ENCODE measurements at places on chromosomes 13 and 19. TPM values are rescaled to one million over a fixed set of nuclear protein-coding genes. Genes with fewer than 3 reads are reported as not detected.

Gene FRY
- total RNA-seq: 4.3 TPM

Gene KANK3
- total RNA-seq: 0.09 TPM

Gene ZNF415
- 2.3 TPM for total RNA-seq

Gene TGFBR3L
- 0.99 TPM for total RNA-seq

Gene RYR1
- total RNA-seq: under 0.01 TPM

Gene SLC17A7
- total RNA-seq: 0.49 TPM

Gene ZNF728
- total RNA-seq: not detected

Gene KLHL1
- total RNA-seq: not detected

Gene TBC1D17
- total RNA-seq: 17.1 TPM

GRCh38 chr13:100098445-100099116 lies 9.7 kb downstream of the PCCA start:
- no peak for DNase-seq

DNA sequence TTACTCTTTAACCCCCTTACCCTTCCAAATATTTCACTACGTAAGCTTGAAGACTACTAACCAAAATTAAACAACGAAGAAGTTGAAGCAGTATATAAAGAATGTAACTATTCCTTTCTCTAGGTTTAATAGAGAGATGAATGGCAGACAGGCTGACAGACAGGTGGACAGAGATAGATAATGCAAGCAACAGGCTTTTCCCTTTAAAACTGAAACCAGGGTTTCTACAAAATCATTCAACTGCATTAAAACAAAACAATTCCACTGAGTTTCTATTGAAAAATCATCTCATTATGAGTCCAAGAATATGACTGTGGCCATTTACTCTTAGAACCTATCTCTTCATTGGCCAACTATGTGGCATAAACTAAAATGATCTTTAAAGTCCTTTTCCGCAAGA lies 15.2 kb downstream of the LNX2 start:
- no peak for DNase-seq

DNA sequence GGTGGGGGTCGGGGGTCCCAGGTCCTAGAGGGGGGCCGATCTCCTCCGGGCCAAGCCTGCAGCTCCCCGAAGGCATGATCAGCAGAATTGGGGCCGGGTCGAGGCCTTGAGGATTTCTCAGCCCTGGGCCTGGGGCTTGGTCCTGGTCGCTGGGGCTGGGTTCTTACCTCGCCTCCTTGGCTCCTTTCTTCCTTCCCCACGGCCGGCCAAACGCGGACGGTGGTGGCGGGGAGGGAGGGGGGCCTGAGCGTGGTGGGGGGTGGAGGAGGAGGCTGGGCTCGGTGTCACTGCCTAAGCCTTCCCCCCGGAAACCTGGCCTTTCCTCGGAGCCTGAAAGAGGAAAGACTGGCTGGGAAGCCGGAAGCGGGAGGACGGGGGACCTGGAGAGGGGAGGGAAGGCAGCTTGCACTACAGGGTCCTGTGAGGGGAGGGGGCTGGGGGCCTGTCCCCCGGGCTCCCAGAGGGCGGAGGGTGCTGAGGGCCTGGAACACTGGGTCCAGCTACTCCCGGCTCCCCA lies at the start of gene ZNF579:
Gene ZNF579, minus strand, starts transcription at position 221 of the 517 bp plus-strand sequence. CDS start 1,209 bp downstream, outside the sequence.
- DNase-seq: peak; percentile 93

DNA sequence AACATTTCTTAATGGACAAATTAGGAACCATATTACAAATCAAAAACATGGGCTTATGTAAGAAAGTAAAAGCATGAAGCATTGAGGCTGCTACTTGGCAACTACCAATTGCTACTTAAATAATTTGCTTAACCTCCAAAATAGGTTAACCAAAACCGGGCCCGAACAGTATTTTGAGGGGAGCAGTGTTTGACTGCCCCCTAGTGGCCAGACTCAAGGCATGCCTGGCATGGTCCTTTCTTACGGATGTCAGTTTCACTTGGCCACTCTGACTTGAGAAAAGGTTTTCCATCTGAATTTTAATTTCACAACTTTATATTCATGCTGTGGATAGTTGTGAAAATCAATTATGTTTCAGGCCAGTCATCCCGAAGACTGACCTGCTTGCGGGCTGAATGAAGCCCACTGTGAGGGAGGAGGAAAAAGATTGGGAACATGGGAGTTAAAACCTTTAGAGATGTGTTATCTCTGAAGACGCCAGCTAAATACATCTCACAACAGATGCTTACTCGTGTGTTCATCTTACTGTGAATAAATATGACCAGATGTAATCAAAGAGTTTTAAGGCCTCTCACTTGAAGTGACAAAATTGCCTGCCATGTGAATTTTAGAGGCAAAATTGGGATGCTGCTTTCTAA lies 2.9 kb downstream of the RXFP2 start:
- peak; percentile 88 for DNase-seq

DNA sequence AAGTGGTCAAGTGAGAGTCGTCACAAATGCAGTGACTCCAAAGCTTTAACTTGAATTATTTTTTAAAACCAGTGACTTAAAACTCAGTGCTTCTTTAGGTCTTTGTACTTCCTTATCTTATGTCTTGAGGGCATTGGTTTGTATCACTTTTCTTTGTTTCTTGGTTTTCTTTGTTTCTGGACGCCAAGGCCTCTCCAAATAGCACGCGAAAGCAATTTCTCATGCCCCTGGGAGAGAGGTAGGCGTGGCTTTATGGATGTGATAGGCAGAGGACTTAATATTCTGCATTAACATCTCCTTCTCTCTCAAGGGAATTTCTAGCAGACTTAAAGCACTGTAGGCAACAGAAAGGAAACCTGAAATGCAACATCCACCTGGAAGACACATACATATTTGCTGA lies 20.6 kb downstream of the UBE2L5 start:
- no peak for DNase-seq

DNA sequence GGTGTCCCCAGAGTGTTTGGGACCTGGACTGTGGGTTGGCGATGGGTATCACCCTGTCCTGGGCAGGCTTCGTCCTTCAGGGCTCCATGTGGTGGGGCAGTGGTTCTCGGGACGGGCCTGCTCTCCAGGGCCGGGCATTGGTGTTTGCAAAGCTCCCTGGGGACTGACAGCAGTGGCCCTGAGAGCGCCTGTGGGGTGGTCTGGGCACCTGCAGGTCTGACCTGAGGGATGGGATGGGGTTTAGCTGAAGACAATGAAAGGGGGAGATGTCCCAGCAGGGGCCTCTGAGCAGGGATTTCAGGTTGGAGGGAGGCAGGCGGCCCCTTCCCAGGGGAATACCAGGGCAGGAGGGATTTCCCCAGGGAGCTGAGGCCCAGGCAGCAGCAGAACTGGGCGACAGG lies 68.3 kb upstream of the MCF2L start:
- DNase-seq: no peak

- no peak for DNase-seq
These were observed 19.4 kb downstream of the MLLT1 start for GRCh38 chr19:6260376-6260775.

GRCh38 chr13:66508153-66508909 lies 721.8 kb downstream of the PCDH9 start:
- DNase-seq: peak; percentile 69

DNA sequence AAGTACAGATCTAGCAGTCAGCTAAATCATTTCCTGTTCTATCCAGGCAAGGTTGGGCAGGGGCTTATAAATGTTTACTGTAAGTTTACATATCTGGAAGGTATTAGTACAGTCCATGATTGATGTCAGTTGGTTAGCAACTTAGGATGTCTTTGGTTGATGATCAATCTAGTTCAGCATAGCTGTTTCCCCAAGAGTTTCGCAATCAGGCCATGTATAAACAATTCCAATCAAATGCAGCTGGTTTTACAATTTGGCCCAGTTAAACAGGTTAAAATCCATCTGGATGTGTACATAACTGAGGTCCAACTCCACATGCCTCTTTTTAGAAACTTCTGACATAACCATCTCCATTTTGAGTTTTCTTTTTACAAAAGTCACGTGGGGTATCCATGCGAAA lies 6.9 kb downstream of the ZNF221 start:
- peak; percentile 57 for DNase-seq

DNA sequence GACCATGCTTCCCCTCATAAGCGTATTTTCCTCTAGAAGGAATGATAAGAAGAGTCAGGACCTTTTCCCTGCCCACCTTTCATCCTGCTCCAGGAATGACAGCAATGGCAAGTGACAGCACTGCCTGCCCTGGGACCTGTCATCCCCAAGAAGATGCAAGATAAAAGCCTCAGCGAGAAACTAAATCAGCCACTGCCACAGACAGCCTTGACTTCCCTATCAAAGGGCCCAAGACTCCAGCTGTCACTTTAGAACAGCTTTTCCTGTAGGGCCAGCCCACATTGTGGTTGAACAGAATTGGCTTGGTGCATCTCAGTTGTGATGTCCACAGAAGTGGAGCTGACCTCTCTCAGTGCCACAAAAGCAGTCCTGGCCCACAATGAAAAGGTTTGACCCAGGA lies 1.1 kb downstream of the RAB8A start:
- DNase-seq: no peak

- DNase-seq: no peak
These were observed 443.4 kb downstream of the TBC1D4 start for GRCh38 chr13:75038393-75039113.

DNA sequence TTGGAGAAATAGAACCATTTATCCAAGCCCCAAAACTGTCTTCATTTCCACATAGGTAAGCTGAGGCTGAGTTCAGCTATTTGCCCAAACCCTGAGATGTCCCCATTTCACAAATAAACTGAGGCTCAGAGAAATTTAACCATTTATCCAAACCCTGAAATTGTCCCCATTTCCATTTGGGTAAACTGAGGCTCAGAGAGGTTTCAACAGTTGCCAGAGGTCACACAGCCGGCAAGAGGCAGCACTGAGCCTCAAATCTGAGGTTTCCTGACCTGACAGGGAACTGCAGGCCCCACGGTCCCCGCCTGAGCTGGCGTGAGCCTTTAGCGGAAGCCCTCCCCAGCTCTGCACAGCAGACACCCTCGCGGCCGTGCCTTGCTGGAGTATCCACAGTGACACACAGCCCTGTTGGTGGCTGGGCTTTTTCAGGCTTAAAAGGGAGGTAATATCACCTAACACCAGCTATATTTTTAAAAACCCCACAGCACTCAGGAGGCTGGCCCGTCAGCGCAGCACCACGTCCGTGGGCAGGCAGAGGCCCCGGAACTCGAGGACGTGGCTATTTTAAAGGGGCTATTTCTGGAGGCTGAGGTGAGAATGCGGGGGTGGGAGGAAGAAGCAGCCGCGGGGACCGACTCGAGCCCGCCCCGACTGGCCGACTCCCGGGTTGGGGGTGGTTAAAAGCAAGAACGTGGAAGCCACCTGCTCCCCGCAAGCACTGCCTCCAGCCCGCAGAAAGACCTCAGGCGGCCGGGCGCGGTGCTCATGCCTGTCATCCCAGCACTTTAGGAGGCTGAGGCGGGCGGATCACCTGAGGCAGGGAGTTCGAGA lies 18.5 kb downstream of the PTPRS start:
- DNase-seq: no peak

- peak; percentile 43 for DNase-seq
These were observed 5.3 kb downstream of the MLNR start for GRCh38 chr13:49225223-49226042.

DNA sequence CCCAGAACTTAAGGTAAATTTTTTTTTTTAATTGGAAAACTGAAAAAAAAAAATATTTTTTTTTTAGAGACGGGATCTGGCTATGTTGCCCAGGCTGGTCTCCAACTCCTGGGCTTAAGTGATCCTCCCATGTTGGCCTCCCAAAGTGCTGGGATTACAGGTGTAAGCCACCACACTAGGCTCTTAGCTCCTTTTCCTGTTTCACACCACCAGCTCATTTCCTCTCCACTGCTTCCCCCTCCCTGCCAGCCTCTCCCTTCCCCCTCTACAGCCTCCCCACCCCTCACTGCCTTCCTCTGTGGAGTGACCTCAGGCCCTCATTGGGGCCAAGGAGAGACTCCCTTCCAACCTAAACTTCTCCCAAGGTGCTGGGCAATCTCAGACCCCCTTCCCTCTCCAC lies 4.2 kb upstream of the GIPR start:
- no peak for DNase-seq

- DNase-seq: peak; percentile 85
These were observed 41.9 kb downstream of the ADPRHL1 start for GRCh38 chr13:113411216-113412023.

- no peak for DNase-seq
These were observed 8.0 kb downstream of the ARHGEF1 start for GRCh38 chr19:41890936-41891335.

- no peak for DNase-seq
These were observed 15.8 kb upstream of the SHISA2 start for GRCh38 chr13:26067601-26068000.

DNA sequence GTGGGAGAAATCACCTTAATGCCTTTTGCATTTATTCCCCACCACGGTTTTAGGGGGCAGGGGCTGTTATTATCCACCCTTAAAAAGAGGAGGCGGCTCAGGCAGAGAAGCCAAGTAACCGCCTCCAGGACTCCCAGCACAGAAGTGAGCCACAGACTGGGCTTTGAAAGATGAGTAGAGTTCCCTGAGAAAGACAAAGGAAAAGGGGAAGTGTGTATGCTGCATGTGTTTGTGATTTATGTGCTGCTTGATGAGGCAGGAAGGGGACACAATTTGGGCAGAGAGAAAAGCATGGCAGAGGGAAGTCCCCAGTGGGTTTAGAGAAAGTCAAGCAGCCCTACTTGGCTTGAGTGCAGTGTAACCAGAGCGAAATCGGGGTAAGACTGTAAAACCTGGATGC lies 85.0 kb downstream of the DOCK9 start:
- no peak for DNase-seq

GRCh38 chr19:46206176-46206575 lies 23.4 kb upstream of the IGFL1 start:
- no peak for DNase-seq

- DNase-seq: no peak
These were observed 477.3 kb downstream of the FGF9 start for GRCh38 chr13:22148187-22148586.

- DNase-seq: peak; percentile 94
These were observed 37.5 kb downstream of the SUGP2 start for GRCh38 chr19:18995804-18996241.
